ENCODE measurements at places on chromosomes 7 and 10. TPM values are rescaled to one million over a fixed set of nuclear protein-coding genes. Genes with fewer than 3 reads are reported as not detected.

Gene TSPAN13
- total RNA-seq, result 16.4 TPM

Gene CFAP70
- 0.07 TPM for total RNA-seq

Gene OR2A1
- total RNA-seq, result not detected

Gene NEUROG3
- total RNA-seq, result not detected

Gene PPP2R2D
- total RNA-seq, result 27.3 TPM

Gene RAB19
- total RNA-seq, result not detected

Gene CYP3A7
- 0.06 TPM for total RNA-seq

Gene MAP3K8
- total RNA-seq, result 16.7 TPM

Gene HOXA6
- total RNA-seq, result 1.6 TPM

Gene CPVL
- total RNA-seq, result 0.29 TPM

Gene ATG9B
- total RNA-seq, result 0.39 TPM

Gene FEZF1
- not detected for total RNA-seq

Gene SDK1
- 0.40 TPM for total RNA-seq

Gene SNCG
- total RNA-seq, result 9.9 TPM
